NCI-H2171 treated with DMSO at 0.1 percent for 48 hours (cell line): ENCODE measurements at places on chromosomes 7 and 10.
A peak's percentile ranks its signal among the peaks of the same experiment; 100 is the strongest.

DNA sequence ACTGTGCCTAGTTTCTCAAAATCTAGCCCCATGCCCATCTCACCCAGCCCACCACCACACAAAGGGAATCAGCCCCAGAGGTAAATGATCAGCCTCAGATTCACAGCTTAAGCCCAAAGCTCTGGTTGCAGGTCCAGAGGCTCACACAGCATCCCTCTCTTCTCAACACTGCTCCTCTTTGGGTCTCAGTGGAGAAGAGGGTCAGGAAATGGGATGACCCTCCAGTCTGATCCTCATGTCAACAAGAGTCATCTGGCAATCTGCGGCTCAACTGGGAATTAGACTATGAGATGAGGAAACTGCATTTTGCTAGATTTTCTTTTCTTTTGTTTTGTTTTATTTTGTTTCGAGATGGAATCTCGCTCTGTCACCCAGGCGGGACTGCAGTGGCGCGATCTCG, 126.2 kb upstream of the PDLIM1 start:
- no peak for DNase-seq

DNA sequence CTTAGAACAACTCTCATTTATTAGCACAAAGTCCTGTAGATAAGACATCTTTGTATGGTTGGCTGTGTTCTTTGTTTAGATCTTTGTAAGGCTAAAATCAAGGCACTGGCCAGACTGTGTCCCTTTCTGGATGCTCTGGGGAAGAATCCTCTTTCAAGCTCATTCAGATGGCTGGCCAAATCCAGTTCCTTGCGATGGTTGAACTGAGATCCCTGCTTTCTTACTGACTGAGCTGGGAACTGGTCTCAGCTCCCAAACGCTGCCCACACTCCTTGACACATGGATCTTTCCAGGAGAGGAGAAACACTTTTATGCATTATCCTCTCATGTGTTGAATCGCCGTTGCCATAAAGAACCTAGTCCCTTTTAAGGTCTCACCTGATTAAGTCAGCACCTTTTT, 586.5 kb upstream of the IGFBP3 start:
- DNase-seq, result no peak

DNA sequence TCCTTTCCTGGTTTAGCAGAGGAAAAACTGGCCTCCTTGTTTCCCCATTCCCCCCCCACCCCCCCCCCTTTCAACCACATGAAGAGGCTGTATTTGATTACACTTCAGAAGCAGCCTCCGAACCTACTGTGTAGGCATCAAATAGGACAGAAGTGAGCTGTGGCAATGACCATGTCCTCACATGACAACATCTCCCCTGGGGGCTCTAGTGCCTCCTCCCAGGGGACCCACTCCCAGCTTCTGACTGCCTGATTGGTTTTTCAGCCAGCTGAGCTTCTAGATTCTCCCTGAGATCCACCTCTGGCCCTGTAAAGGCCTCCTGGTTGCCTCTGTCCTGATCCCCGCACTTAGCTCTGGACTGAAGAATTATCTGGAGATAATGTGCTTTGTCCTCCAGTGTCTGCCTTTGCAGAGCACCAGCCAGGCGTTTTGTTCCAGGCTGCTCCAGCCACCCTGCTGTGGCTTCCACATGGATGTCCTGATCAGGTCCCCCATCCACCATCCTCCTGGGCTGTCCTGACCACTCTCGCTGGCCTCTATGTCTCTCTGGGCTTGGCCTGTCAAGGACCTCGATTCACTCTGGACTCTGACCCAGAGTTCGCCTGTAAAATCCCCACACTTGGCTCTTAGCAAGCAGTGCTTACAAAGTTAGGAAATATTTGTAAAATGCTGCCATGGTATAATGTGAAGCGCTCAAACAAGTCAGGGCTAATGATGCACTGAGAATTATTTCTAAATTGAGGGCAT, 42.4 kb upstream of the TOMM7 start:
- DNase-seq, result peak; percentile 41

DNA sequence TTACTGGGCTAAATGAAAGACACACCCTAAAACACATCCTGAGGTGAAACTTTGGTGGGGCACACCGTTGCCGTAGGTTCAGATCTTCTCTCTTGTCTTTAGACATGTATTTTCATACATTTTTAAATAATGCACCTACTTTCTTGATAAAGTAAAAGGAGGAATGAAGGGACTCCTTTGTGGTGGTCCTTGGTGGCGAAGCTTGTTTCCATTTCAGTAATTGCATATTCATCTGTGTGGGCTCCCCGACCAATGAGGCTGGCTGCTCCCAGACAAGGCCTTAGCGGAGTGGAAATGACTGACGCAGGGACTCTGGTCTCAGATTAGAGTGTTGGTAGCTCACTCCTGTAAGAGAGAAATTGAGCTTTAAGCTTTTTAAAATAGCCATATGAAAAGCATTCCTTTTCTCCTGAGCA, 815 bp downstream of the CCSER2 start:
- peak; percentile 40 for DNase-seq

- no peak for DNase-seq
Observed at GRCh38 chr10:99484626-99485581, 47.8 kb upstream of the NKX2-3 start.

- DNase-seq, result no peak
Observed at GRCh38 chr7:45703373-45703821, 129.2 kb downstream of the ADCY1 start.

DNA sequence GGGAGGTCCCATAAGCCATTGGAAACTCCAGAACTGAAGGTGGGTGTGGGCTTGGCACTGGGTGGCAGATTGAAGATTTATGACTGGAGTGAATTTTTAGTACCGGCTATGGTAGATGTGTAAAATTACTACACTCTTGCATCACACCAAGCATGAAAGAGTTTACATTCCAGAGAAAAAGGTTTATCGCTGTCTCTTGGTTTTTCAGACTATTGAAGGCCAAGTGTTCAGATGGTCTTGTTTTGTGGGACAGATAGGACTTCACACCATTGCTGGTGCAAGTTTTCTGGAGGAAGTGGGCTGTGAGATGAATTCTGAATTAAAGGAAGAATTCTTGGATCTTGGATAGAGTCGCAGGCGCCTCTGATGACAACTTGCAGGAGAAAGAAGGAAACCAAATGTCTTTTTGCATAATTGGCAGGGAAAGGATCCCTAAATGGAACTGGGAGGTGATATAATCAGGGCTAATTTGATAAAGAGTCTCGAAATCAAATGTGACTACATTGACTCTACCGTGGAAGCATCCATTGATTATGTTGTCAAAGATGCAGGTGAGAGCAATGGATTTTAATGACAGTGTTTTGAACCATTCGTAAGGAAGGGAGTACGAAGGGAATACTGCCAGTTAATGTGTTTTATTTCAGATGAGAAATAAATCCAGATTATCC, 14.2 kb upstream of the NMT2 start:
- no peak for DNase-seq

DNA sequence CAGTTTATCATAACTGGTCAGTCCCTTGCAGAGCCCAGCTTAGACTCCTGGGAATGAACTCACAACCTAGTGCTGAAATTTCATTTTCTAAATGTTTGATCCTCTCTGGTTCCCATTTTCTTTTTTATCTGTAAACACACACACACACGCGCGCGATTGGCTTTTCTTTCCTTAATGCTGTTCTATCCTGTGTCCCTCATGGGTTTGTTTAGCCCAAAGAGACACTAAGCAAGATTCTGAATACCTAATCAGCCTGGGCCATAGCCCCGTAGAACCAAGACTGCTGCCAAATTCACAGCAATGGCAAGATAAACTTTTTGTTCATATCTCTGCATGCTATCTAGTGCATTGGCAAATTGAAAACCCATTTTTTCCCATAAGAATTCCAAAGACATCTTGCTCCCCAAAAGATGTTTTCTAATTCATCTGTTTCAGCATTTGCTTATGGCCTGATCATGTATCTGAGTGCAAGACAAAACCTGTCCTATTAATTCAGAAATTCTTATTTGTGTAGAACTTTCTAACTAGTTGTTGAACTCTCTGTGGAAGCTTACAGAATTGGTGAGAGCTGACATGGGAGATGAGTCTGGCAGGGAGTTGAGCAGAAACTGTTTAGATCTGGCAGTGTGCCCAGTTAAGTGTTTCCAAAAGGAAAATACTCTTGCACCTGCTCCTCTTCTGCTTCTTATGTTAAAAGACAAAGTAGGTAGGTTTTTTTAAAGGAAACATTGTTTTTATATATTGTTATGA, 1.8 kb upstream of the IFIT1 start:
- DNase-seq, result peak; percentile 11

DNA sequence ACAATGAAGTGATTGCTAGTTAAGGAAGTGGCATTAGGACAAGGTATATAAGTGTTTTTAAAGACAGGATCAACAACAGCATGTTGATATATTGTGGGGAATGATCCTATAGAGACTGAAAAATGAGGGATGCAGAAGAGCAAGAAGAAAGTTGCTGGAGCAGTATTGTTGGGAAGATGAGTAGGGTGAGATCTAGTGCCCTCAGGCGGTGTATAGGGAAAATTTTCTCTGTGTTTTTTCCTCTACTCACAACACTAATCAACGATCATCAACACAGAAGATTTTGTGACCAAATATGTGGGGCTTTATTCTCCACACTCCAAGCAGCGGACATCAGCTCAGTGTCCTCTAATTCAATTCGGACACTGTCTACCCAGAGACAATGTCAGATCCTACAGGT, 9.6 kb upstream of the PTTG1IP2 start:
- peak; percentile 7 for DNase-seq
